ENCODE measurements at places on chromosomes 5 and 9. TPM values are rescaled to one million over a fixed set of nuclear protein-coding genes. Genes with fewer than 3 reads are reported as not detected.

GRCh38 chr9:21523021-21524014 is 41.2 kb upstream of the IFNE start:
- no peak for DNase-seq

GRCh38 chr9:32579706-32580331 is 6.9 kb upstream of the NDUFB6 start:
- peak; percentile 45 for DNase-seq

GRCh38 chr9:108617676-108618075 is 238.1 kb downstream of the ACTL7B start:
- no peak for DNase-seq

DNA sequence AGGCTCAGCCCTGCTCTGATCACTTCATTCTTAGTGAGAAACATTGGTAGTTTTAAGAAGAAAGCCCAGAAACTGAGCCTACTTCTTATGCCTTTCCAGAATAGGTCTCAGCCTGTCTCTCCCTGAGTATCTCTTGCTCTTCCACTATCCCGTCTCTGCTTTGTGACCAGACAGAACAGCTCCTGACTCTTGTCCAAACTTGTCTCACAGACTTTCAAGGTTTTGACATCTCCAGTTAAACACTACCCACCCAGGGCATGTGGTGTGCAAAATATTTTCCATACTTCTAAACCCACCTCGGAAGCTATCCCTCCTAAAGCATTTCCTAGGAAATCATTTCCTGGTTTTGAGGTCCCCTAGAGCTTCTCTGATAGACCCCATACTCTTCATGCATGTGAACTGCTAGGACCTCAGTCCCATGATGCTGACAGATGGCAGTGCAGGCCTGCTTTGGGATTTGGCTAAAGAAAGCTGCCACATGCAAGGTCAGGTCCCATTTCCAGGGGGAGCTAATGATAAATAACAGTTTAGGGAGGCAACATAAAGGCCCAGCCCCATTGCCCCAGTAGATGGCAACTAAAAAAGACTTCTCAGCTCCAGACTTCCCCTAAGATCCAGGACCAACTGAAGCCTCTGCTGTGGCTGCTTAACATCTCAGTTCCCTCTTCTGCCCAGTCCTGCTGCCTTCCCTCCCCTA is 211.5 kb downstream of the MED10 start:
- DNase-seq: no peak

GRCh38 chr5:170289764-170290163 is 7.8 kb downstream of the LCP2 start:
- no peak for DNase-seq

DNA sequence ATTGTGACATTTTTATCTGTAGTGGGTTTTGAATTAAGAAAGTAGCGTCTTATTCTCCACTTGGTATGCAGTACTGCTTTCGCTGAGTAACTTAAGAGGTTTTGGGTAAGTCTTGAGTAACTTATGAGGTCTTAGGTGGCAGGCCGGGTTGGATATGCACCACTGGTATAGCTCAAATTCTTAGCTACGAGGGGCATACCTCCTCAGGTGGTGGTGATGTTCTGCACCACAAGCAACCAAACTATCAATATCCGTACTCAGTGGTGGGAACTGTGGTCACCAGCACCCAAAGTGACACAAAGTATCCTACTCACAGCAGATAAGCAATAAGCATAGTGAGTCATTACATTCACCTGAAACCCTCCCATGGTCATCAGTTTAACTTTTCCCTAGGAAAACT is 13.7 kb downstream of the SMC2 start:
- no peak for DNase-seq

GRCh38 chr5:61055434-61056006 is 106.7 kb downstream of the SMIM15 start:
- peak; percentile 11 for DNase-seq

DNA sequence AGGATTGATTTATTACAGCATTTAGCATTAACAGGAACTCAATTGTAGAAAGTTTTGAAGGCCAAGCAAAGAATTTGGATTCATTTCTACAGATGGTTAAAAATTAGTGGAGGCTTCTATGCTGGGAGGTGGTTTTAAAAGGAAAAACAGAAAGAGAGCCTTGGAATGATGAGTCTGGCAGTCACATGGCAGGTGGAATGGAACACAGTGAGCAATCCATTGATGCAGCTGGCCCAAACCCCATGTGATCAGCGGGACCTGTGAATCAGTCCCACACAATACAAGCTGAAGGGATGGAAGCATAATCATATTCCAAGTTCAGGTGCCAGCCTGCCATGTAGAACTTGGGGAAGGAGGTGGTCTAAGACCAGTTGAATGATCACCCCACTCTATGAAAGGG is 147.9 kb downstream of the PIP5K1B start:
- no peak for DNase-seq

GRCh38 chr9:90878562-90878961 is 76.9 kb downstream of the SYK start:
- DNase-seq: no peak

GRCh38 chr5:139667730-139668063 is 19.5 kb downstream of the CXXC5 start:
- DNase-seq: no peak

DNA sequence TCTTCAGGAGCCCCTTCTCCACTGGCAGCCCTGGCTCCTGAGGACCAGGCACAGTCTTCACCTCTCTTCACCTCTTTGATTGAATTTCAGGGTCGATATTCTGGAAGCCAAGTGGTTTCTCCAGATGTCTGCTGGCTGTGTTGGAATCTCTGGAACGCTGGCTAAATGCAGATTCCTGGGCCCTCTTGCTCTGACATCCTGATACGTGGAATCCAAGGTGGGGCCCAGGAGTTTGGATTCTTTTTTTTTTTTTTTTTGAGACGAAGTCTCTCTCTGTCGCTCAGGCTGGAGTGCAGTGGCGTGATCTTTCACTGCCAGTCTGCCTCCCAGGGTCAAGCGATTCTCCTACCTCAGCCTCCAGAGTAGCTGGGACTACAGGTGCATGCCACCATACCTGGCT is 26.8 kb upstream of the IER5L start:
- no peak for DNase-seq

DNA sequence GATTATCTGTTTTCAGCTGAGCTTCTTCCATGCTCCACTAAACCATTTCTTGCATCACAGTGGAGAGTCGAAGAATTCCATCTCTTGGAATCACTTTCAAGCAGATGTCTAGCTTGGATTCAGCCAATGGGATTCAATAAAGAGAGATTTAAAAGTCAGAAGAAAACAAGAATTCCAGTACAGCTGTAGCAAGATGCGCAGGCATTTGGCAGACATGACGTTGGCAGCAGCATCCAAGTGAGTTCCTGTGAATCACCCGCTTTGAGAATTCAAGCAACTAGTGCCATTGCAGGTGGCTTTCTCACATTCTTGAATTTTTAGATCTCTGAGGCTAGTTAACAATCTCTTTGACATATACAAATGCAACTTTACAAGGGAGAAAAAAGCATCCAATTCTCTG is 467.0 kb downstream of the CDH10 start:
- DNase-seq: no peak

- DNase-seq: no peak
Measured at GRCh38 chr5:67495072-67495471, 298.5 kb upstream of the CD180 start.

- DNase-seq: no peak
Measured at GRCh38 chr9:134647359-134648080, 5.9 kb downstream of the COL5A1 start.

GRCh38 chr5:170306381-170306831 is 8.8 kb upstream of the LCP2 start:
- no peak for DNase-seq

GRCh38 chr9:81625969-81626368 is 63.4 kb downstream of the TLE1 start:
- DNase-seq: no peak

DNA sequence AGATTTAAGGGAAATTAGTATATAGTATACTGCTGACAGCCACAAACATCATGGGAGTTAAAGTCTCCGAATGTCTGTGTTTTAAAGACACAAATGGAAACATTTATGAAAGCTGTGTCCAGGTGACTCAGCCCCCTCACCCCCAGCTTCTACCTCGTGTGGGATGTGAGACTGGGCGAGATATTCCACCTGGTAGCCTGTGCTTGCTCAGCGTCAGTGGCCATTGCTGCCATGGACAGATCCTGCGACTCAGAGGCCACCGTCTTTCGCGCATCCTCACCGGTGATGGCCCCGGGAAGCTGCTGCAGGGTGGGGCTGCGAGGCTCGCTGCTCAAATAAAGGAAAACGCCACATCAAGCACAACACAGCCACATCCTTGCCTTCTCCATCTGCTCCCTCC is 31.2 kb upstream of the EXOC3 start:
- DNase-seq: no peak

- no peak for DNase-seq
Measured at GRCh38 chr5:136020383-136021015, 8.3 kb upstream of the TGFBI start.

- DNase-seq: no peak
Measured at GRCh38 chr9:35277628-35278359, 116.0 kb downstream of the UNC13B start.

DNA sequence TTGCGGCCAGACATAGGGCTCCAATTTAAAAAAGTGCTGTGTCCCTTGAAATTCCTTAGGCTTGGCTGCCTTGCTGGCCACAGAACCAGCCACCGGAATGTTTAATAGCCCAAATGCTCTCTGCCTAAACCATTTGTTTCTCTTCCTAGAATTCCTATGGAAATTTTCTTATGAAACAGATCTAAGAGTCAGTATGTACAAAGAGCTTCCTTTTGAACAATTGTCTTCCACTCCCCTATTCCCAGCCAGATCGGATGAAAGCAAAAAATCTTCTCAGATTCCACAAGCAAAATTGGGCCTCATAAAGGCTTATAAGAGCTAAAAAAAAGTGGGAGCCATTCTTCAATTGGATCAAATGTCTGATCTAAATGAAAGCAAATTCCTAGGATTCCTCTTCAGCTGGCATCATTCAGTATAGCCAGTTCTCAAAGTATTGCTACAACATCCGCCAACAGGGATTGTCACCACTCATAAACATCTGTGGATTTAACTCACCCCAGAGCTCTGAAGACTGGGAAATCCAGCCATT is 104.3 kb downstream of the CEMIP2 start:
- no peak for DNase-seq

DNA sequence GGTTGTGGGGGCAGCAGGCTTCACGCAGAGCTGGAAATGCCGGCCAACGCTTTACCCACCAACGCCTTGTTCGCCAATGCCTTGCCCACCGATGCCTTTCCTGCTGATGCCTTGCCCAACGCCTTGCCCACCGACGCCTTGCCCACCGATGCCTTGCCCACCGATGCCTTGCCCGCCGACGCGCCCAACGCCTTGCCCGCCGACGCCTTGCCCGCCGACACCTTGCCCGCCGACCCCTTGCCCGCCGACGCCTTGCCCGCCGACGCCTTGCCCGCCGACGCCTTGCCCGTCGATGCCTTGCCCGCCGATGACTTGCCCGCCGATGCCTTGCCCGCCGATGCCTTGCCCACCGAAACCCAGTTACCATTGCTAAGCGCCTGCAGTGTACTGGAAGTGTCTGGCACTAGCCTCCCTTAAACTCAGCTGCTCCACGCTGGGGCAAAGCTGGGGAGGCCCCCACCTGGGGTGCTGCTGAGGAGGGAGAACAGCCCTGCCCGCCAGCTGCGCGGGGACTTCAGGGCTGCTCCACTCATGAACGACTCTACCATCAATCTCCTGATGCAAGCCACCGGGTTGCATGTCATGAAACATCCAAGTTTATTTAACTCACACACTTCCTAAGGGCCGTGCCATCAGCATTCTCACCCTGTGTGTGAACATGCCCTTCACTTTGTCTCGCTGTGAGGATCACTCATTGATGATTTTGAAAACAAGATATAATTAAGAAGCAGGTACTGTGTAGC is 1.8 kb downstream of the SLC6A18 start:
- DNase-seq: no peak

MRPL41 gene
- 15.5 TPM for polyA plus RNA-seq

SAPCD2 gene
- polyA plus RNA-seq: 12.0 TPM

C9orf40 gene
- polyA plus RNA-seq: 6.5 TPM

PDE6A gene
- polyA plus RNA-seq: 0.14 TPM

KDM4C gene
- 9.9 TPM for polyA plus RNA-seq

MEF2C gene
- 70.4 TPM for polyA plus RNA-seq

CARD9 gene
- polyA plus RNA-seq: 0.90 TPM

KIF4B gene
- 0.24 TPM for polyA plus RNA-seq

PTGER4 gene
- polyA plus RNA-seq: 3.6 TPM

KCNMB1 gene
- 1.0 TPM for polyA plus RNA-seq

STOML2 gene
- 111 TPM for polyA plus RNA-seq

LRRC19 gene
- polyA plus RNA-seq: 0.26 TPM

Measured in right lung (tissue), 10 donors.